ENCODE measurements at places on chromosomes 2 and 18.

DNA sequence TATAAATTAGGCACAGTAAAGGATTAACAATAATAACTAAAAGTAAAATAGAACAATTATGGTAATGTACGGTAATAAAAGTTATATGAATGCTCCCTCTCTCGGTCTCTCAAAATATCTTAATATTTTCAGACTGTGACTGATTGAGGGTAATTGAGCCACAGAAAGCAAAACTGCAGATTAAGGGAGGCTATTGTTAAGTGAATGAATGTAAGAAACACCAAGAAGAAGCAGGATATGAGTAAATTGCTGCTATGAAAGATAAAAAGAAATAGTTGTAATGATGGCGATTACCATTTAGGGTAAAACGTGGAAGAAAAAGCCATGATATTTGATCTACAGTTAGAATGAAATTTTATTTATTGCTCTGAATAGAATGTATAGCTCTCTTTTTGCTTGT, 24.1 kb downstream of the GULP1 start:
- no peak for DNase-seq

DNA sequence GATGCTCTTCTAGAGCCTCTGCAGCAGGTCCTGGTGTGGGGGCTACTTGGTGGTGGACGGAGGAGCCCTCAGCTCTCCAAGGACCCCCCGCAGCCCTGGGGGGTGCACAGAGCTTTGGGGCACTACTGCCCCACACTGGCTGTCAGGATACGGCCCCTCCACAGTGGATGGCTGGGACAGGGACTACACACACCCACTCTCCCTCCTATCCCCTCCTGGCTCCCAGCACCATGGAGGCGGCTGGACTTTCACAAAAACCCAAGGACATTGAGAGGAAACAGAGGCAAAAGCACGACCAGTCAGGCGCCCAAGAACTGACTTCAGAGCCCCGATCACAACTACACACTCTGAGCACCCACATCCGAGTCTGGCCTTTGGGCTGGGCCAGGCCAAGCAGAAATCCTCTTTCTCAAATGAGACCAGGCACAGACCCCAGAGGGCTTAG, 12.6 kb downstream of the GPR35 start:
- DNase-seq = no peak

GRCh38 chr2:231429901-231430300, 34.4 kb downstream of the NCL start:
- no peak for DNase-seq

- DNase-seq = no peak
Observed at GRCh38 chr2:8334866-8335325, 347.0 kb upstream of the ID2 start.

DNA sequence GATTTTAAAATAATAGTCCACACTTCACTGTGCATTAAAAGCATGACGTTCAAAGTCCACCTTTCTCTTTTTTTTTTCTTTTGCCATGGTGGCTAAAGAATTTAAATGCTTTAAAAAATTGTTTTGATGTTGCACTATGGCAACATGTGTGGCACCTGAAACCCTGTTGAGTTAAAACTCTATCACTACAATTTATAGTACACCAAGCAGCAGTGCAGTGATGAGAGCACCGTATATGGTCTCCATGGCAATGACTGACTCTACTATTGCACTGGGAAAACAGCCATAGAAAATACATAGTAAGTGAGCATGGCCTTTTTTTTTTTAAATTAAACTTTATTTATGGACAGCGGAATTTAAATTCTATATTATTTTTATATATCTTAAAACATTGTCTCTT, 298.8 kb downstream of the FIGN start:
- DNase-seq = no peak

GRCh38 chr2:241671457-241672240, 15.0 kb downstream of the DTYMK start:
- no peak for DNase-seq

DNA sequence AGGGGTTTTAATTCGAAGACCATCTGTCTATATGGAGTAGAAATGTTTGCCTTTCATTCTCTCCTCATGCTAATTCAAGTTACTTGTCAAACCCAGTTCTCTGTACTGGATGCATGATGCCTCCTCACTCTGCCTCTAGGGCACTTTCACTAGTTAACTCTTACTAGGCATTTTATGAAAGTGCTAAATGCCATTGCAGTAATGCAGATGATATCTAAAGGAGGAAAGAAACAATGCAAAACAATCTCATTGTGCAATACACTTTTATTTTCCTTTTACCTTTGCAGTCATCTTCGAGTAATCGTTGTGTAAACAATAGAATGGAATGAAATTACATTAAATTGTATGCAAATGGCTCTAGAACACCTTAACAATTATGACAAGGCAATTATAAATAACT, 293.6 kb downstream of the STK39 start:
- no peak for DNase-seq

DNA sequence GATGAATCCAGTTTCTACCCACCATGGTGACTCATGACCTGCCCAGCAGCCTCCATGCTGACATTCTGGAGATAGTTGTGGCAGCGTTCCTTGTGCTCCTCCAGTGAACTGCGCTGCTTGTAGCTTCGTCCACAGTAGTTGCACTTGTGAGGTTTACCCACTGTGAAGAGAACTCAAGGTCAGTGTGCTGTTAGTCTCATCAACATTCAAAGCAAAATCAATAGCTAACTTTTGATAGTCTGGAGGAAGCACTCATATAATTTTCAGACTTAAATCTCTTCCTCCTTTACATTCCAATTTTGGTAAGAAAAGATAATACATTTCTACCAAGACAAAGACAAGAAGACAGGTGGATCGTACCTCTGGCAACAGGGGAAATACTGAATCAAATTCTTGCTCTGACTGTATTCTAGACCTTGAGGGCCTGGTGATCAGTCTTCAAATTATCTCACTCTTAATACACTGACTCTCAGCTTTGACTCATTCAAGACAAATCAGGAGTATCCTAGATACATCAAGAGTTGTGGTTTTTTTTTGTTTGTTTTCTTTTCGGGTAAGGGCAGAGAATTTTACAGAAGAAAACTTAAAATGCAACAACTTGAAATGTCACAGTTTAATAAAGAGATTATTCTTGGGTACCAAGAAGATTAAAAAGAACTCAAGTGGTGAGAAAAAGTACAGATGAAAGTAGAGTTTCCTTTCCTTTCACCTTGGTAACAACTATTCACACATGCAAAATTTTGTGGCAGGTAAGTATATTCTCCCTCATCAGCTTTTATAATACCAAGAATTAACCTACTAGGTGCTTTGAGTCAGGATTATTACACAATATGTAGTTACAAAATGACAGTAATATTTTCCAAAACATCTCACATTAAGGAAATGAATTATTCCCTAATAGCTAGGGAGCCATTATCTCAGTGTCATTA, 129.2 kb downstream of the IKZF2 start:
- peak; percentile 70 for DNase-seq

Data from kidney tubule cell (primary cell).